NCI-H1436 treated with DMSO at 0.1 percent for 48 hours (cell line): ENCODE measurements at places on chromosomes 12 and 14.

DNA sequence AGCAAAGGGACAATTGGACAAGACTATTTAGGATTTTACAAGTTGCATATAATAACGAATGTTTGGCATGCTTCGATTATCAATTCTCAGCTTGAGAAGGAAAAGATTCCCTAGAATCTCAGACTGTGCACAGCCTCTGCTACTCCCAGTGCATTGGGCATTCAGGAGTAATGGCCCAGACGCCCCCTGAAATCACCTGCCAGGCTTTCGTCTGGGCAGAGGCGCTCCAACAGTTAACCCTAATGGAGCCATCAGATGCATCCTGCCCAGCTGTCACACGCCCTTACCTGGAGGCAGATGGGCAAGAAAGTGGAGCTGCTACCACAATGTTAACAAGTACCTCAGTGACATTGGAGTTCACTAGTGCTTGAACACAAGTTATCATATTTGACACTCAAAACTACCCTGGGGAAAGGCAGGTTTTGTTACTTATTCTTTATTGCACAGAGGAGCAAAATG lies 927 bp upstream of the LRP6 start:
- no peak for DNase-seq

DNA sequence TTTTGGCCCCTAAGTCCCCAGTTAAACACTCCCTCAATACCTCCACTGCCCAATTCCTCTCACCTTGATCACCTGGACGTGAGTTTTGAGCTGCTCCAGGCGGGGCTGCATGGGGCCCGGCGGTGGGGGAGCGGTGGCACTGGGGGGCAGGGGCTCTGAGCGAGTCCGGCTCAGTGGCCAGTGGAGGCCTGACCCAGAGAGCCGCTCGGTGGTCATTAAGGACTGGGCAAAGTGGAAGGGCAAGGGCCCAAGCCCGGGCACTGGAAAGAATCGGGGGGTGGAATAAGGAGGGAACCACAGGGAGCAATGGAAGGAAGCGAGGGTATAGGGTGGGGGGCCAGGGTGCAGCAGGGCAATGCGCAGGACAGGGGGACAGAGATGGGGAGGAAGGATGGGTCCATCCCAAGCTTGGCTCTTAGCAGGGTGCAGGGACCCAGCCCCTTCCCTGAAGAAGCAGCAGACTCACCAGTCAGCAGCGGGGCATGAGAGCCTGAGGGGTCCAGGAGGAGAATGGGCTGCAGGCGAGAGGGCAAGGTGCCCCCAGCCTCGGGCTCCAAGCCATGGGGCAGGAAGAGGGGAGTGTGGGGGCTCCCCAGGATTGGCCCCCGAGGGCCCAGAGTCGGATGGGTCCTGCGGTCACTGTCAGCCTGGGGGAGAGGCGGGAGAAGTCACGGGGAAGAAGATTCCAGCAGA lies 22.2 kb downstream of the SLC48A1 start:
- DNase-seq = no peak

DNA sequence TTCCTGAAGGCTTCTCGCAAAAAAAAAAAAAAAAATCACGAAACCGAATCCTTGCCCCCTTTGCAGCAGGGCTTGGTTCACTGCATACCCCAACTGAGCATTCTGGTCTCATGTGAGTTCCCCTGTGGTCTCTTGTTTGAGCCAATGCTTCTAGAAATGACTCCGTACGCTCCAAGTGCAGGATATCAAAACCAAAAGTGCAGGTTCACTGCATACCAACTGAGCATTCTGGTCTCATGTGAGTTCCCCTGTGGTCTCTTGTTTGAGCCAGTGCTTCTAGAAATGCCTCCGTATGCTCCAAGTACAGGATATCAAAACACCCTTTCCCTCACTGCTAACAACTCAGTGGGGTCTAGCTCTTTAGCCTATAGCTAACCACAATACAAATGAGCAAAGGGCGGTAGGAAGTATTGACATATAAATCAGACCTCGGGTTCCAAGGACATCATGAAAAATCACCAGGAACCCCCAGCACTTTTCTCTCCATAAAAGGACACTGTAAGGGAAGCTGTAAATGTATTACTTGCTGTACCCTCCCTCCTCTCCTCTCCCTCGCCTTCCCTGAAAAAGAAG lies 206.3 kb upstream of the NOS1 start:
- DNase-seq = no peak

DNA sequence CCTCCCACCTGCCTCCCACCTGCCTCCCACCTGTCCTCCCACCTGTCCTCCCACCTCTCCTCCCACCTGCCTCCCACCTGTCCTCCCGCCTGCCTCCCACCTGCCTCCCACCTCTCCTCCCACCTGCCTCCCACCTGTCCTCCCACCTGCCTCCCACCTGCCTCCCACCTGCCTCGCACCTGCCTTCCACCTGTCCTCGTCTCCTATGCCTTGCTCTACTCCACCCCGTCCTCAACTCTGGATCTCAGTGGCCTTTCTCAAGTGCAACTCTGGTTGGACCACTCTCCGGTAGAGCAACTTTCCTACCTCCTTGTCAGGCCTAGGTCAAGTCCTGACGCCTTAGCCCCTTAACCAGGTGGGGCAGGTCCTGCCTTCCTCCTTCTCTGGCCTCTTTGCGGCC lies 29.3 kb upstream of the PEX5 start:
- DNase-seq = no peak

DNA sequence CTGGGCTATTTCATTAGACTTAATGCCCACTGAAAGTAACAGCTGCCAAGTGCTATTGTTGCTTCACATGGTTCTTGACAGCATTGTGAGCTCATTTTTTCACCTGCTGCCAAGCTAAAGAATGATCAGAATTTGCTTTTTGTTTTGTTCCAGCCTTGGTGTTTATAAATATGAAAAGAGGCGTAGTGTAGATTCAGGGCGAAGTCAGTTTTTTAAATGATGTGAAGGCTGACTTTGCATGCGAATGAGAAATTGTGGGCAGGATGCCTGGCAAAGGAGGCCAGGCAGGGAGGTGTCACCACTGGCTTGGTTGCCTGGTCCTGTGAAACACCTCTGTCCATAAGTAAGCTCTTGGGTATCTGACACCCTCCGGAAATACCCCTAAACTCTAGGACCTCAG lies 93.3 kb upstream of the NAP1L1 start:
- DNase-seq = no peak

- DNase-seq = no peak
Observed at GRCh38 chr12:105231396-105231795, 4.6 kb downstream of the APPL2 start.

DNA sequence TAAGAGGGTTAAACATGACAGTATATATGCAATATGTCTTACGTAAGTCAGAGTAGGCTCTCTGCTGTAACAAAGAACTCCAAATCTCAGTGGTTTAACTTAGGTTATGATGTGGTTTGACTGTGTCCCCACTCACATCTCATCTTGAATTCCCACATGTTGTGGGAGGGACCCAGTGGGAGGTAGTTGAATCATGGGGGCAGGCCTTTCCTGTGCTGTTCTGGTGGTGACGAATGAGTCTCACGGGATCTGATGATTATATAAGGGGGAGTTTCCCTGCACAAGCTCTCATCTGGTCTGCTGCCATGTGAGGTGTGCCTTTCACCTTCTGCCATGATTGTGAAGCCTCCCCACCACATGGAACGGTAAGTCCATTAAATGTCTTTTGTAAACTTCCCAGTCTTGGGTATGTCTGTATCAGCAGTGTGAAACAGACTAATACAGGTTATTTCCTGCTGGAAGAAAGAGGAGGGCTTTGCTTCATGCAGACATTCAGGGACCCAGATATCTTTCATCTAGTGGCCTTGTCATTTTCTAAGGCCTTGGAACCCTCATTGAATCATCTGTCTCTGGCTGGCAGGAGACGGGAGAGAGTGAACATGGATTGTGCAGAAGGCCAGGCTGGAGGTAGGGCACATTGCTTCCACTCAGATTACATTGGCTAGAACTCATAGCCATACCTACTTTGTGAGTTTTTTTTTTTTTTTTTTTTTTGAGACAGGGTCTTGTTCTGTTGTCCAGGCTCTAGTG lies 96.1 kb downstream of the CRADD start:
- DNase-seq = no peak

- DNase-seq = no peak
Observed at GRCh38 chr14:69786603-69787002, 10.4 kb downstream of the SLC10A1 start.

GRCh38 chr14:98606816-98607215 lies 665.2 kb downstream of the BCL11B start:
- no peak for DNase-seq

- DNase-seq = no peak
Observed at GRCh38 chr14:38860530-38860929, 242.5 kb downstream of the SEC23A start.

DNA sequence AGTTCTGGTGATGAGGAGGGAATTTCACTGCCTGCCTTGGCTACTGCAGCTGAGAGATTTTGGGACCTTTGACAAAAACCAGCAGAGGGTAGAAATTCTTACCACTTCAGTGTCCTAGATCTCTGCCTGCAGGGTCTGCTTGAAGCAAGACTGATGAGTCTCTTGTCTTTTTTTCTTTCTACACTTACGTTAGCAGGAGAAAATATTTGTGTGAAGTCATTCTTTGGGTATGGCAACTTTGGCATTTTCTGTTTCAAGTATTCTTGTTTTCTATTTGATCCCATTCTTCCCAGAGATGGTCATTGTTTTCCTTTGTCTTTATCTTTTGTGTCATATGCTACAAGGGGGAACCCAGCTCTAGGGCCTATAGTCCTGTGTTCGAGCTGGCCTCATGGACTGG lies 65.6 kb upstream of the FERMT2 start:
- DNase-seq = no peak

GRCh38 chr14:71245659-71246361 lies 338.6 kb downstream of the PCNX1 start:
- DNase-seq = no peak

DNA sequence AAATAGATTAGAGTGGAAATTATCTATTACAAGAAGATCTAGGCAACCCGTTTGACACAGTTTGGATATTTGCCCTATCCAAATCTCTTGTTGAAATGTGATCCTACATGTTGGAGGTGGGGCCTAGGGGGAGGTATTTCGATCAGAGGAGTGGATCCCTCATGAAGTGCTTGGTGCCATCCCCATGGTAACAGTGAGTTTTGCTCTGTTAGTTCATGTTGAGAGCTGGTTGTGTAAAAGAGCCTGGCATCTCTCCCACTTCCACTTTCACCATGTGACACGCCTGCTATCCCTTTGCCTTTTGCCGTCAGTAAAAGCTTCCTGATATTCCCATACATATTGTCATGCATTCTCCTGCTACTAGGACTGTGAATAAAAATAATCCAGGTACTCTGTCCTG lies 66.4 kb upstream of the FLRT2 start:
- no peak for DNase-seq

DNA sequence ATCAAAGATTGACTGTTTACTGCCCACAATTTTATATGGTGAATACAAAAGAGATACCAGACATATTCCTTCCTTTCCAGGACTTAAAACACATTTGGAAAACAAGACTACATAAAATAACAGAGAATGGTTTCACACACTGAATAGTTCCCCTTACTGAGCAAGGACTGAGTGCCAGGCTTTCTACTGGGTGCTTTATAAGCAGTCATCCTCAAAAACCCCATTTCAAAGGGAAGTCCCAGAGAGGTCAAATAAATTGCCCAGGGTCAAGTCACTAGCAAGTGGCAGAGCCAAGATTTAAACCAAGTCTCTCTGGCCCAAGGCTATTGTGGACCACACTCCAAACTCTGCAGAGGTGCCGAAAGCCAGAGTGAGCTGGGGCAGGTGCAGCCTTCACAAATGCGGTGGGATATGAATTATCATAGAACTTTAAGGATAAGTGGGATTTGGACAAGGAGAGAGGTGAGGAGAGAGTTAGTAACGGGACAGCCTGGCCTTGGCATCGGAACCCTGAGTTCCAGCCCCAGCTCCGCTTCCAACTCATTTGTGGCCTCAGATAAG lies 9.1 kb upstream of the RPAP3 start:
- DNase-seq = no peak

GRCh38 chr12:107200394-107200793 lies 107.0 kb upstream of the CRY1 start:
- DNase-seq = no peak

GRCh38 chr12:42469355-42470175 lies 120.0 kb downstream of the PRICKLE1 start:
- no peak for DNase-seq

GRCh38 chr12:123645878-123646277 lies 12.2 kb downstream of the GTF2H3 start:
- no peak for DNase-seq

DNA sequence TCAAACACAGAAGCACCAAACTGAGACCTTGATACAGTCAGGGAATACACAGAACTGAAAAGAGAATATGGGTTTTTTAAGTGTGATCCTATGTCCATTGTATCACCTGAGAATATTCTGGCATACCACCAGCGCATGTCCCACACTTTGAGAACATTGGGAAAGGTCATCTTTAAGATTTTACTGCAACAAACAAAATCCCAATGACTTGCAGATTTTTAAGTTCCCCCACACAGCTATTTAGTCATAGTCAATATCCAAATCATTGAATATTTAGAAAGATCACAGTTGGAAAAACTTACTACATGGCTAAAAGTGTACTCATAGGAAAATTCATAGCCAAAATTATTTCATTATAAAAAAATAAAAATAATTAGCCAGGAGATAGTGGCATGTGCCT lies 54.5 kb downstream of the TRPV4 start:
- DNase-seq = no peak

DNA sequence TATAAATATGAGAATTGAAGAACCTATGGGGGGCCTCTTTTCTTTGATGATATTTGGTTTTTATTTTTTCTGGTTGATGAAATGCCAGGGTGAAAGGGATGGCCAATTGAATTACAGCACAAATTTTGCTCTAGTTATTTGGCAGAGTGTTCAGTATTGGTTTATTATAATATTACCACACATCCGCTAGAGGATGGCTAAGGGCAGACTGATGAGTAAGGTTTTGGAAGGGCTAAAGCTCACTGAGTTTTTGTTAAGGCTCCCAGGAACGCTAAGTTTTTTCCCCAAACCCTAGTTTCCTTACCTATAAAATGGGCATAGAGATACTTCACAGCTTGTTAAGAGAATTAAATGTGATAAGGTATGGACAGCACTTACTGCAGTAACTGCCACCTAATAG lies 34.3 kb upstream of the LRRC10 start:
- DNase-seq = no peak

DNA sequence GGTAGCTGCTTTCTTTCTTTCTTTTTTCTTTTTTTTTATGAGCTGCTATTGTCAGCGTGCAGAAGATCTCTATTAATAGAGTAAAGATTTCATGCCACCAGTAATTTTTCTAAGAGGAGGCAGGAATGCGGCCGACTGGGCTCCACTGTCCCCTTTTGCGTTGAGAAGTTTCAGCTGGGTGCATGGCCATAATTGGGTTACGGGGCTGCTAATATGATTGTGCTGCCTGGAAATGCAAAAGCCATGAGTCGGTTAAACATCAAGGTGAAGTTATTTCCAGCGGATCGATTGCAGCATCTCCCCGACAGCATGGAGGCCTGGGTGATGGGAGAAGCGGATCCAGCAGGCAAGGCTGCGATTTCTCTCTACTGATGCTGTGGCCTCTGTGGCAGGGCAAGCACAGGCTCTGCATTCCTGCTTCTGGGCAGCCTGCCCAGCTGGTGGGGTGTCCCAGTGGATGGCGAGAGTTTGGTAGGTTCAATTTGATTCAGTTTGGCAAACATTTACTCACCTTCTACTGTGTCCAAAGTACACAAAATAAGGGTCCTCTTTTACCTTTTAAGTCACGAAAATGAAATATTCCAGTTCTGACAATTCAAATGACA lies 54.4 kb upstream of the PRMT8 start:
- no peak for DNase-seq
